DMS79 (cell line): ENCODE measurements at places on chromosomes 11 and 22.

DNA sequence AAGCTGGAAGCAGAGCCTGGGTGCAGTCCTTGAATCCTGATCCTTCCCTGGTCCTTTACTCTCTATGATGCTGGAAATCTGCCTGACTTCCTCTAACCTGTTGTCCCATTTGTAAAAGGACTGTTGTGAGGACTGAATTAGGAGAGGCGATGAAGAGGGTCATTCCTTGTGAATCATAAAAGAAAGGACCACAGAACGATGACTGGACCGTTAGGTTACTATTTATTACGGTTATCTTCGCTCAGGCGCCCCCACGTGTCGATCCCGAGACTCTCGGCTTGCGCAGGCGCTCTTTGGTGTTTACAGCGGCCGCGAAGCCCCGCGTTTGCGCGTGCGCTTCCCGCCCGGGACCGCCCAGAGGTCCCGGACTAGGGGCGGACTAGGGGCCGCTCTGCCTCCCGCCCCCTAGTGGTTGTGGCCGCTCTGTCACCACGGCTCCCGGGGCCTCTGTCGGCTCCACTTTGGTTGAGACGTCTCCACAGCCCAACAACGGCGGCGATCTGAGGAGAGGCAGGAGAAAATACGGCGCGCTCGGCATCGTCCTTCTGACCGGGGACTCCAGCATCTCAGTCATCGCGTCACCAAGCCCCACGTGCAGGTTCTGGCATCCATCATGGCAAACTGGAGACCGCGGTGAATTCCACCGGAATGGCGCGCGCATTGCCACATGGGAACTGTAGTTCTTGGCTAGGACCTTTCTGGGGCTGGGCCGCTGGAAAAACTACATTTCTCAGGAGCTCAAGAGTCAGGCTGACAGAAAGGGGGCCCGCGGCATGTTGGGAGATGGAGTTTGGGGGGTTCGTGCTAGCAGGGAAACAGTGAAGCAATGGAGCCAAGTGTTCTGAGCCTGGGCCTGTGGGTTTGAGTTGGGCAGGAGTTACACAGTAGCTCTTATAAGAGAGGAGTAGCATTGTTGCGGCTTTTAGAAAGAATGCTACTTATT, at the start of gene STARD10:
STARD10 (minus strand) TSS at position 623 of the 943 bp plus-strand sequence. CDS start 12,866 bp downstream, outside the sequence.
- peak; percentile 95 for DNase-seq

DNA sequence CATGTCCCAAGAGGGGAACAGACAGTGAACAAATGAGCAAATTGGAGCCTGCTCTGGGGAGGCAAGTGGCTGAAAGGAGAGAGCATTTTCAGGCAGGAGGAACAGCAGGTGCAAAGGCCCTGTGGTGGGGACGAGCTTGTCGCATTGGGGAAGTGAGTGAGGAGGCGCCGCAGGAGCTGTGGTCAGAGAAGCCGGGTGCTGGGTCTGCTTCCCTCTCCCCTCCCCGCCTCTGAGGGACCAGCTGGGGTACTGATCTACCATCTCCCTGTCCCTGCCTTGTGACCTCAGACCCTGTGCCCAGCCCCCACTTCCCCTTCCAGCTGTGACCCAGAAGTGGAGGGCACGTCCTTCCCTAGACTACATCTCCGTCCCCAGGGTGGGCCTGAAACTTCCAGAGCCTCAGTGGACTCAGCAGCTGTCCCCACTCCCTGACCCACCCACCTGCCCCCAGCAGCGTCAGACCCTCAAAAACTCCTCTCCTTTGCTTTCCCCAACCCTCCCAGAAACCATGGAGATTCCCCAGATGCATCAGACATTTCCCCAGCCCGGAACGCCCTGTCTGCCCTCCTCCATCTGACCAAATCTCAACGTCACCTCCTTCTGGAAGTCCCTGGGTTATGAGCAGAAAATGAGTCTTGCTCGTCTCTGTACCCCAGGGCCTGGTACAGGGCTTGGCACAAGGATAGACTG, 19.7 kb upstream of the PDGFB start:
- DNase-seq: no peak

DNA sequence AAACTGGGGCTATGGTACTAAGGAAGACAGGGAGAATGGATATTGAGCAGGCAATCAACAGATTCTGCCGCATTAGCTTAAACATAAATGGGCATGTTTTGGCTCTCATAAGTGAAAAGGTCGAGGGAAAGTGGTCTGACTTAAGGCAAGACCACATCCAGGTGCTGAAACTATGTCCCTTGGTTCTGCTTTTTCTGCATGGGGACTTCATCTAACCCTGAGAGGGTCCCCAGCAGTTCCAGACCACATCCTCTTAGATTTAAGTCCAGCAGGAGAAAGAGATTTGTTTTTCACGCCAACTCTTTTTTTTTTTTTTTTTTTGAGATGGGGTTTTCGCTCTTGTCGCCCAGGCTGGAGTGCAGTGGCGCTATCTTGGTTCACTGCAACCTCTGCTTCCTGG, 5.5 kb downstream of the RPS6KA4 start:
- DNase-seq: no peak

DNA sequence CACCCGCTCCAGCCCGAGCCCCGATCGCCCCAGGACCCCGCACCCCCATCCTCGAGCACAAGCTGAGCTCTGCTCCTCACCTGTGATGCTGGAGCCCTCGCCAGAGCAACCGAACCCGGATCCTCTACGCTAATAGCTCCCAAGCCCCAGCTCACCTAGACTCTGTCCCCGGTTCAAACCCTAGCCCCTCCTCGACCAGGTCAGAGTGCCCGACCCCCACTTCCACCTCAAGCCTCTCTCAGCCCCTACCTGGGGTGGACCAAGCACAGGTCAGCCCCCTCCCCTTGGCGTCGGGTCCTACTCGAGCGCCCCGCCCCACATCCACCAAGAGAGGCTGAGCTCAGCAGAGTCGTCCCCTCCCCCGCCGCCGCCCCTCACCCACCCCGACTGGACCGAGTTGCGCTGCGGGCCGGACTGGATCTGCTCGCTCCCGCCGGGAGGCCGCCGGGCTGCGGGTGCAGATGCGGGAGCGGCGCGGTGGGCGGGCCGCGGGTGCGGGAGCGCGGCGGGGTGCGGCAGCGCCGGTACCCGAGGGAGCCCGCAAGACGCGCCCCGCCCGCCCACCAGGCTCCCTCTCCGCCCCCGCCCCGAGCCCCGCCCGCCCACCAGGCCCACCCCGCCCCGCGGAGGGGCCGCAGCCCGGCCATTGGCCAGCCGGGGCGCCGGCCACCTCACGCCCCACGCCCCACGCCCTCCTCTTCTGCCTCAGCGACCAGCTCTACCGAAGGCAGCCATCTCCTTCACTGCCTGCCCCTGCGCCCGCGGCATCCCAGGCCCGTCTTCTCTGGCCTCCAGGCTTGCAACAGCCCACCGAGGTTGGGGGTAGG, 577 bp upstream of the DKK3 start:
- peak; percentile 6 for DNase-seq

GRCh38 chr22:48943567-48944432, 883.9 kb downstream of the BRD1 start:
- no peak for DNase-seq

DNA sequence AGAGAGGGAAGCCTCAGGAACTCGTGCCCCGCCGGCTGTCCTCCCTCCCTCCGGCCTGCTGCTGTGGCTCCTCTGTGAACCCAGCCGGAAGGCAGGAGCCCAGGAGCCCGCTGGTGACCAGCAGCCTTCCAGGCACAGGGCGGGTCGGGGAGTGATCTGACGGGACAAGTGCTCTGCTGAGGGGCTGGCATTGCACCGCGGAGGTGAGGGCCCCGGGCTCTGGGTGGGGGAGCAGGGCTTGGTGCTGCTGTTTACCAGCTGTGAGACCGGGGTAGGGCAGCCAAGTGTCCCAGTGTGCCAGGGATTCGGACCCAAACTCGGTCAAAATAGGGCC, 53.3 kb downstream of the FLRT1 start:
- no peak for DNase-seq

DNA sequence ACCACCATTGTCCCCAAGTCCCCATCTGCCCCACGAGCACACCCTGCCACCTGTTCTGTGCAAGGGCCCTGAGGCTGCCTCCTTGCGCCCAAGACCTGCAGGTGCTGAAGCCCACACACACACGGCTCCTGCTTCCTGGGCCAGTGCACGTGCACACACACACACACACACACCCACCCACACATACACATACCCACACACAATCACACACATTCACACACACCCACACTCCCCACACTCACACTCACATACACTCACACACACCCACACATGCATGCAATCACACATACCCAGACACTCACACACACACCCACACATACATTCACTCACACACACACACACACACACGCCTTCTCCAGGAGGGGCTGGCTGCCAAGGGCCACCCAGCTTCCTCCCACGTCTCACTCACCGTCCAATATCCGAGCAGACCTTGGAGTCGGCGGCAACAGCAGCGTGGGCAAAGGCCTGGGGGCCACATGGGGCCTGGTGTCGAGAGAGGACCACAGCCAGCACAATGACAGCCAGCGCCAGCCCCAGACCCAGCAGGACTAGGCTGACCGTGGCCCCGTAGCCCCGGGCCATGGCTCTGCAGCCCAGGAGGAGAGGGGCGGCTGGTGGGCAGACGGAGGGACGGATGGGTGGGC, 616 bp downstream of the GGT5 start:
- no peak for DNase-seq

DNA sequence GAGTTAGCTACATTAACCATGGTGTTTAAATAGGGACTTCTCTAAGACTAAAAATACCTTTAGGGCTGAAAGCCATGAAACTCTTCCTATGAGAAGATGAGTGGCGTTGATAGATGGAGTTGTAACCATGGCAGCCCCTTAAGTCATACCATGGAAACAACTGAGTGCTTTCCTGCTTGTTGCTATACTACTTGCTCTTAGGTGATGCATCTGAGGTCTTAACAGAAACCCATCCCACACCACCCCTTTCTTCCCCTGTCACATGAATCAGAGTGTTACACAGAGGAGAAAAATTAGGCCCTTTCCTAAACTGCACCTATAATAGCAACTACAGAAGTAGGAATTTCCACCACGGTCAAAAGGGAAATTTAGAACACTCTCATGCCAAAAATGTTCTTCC, 64.3 kb upstream of the ZC3H12C start:
- no peak for DNase-seq

GRCh38 chr11:93587858-93588581, 44.8 kb upstream of the SMCO4 start:
- DNase-seq: no peak

GRCh38 chr11:118017631-118018315, 31.6 kb downstream of the IL10RA start:
- no peak for DNase-seq

- DNase-seq: no peak
Measured at GRCh38 chr11:83543706-83544439, 257.7 kb upstream of the CCDC90B start.

- DNase-seq: no peak
Measured at GRCh38 chr11:40162901-40163883, 1296.3 kb downstream of the LRRC4C start.

- no peak for DNase-seq
Measured at GRCh38 chr11:45676522-45677095, 11.2 kb upstream of the CHST1 start.

- DNase-seq: no peak
Measured at GRCh38 chr11:82976786-82977185, 75.2 kb downstream of the DDIAS start.

DNA sequence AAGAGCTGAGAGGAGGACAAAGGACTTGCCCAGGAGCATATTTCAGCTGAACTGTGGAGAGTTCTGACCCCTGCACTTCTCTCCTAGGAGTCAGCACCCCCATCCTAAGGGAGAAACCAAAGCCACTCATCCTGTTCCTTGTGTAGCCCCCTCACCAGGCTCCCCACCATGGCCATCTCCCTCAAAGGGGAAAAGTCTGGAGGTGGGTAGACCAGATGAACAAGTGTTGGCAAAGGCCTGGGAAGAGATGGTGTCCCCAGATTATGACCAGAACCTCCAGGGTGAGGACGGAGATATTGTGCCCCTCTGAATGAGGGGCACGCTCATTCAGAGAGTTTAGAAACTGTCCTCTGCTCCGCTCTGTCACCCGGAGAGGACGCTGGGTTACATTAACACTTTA, 880.0 kb downstream of the BRD1 start:
- no peak for DNase-seq

GRCh38 chr11:33706546-33706945, 5.9 kb upstream of the C11orf91 start:
- DNase-seq: no peak

DNA sequence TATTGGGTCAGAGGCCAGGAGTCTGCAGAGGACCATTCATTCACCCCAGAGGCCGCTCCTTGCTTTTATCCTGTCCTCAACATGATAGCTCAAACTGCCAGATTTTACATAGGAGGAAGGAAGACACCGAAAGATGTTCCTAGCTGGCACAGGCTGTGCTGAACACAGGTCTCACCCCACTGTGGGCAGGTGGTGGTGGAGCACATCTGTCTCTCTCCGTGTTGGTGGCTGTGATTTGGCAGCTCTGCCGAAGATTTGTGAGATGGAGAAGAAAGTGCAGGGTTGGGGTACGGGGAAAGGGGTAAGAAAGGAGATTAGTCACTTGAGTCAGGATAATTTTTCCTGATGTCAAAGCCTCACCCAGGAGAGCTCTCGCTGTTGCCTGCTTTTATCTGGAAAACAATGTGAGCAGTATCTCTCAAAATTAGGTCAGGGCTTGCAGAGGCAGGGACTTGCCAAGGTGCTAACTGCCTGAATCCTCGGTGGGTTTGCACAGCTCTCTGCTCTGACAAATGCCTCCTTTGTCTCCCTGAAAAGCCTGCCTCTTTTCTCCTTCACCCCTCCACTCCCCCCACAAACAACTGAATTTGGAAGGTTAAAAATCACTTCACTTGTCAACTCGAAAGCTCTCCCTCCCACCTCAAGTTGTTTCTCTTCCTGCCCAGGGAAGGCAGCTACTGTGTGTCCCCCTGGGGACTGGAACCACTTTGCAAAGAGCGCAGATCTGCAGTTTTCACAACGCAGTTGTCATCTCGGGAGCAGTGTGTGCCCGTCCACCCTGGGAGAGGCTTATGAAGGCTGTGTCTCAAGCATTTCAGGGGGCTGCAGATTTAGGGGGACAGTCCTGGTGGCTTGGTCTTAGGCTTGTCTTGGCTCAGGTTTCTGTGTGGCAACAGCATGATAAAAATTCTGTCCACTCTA, 299.7 kb downstream of the ST3GAL4 start:
- no peak for DNase-seq

- no peak for DNase-seq
Measured at GRCh38 chr22:21921729-21922128, 30.9 kb downstream of the PPM1F start.

DNA sequence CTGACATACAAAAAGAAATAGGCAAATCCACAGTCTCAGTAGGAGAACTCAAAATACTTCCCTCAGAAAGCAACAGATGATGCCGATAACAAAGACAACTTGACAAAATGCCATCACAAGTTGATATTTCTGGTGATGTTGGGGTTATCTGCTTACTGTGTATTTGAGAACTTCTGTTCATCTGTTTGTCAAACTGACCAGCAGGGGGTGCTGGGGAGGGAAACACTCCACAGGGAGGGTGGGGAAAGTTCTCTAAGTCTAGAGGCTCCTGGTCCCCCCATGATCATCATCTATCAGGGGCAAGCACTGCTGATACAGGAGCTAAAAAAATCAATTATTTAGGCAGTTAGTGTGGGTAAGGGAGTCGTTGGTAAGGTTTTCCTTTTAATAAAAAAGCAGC, 19.2 kb downstream of the GLYATL1 start:
- no peak for DNase-seq

DNA sequence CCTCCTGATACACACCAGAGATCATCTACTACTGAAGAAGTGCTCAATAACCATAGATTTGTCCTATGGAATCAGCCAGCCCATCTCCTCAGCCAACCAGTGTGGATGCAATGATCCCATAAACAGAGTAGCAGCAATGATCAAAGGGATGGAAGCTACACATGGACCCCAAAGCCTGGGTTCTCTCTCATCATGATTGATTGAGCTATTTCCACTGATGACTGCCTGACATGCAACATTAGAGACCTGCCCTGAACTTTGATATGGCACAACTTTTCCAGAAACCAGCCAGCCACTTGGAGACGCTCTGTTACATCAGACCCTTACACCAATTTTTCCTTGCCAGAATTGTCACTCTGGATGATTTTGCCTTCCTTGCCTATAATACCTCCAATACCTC, 471.6 kb downstream of the BUD13 start:
- DNase-seq: no peak
